ENCODE measurements at places on chromosomes 7 and 10.

- no peak for DNase-seq
Observed at GRCh38 chr7:150881189-150881588, 28.9 kb downstream of the AOC1 start.

DNA sequence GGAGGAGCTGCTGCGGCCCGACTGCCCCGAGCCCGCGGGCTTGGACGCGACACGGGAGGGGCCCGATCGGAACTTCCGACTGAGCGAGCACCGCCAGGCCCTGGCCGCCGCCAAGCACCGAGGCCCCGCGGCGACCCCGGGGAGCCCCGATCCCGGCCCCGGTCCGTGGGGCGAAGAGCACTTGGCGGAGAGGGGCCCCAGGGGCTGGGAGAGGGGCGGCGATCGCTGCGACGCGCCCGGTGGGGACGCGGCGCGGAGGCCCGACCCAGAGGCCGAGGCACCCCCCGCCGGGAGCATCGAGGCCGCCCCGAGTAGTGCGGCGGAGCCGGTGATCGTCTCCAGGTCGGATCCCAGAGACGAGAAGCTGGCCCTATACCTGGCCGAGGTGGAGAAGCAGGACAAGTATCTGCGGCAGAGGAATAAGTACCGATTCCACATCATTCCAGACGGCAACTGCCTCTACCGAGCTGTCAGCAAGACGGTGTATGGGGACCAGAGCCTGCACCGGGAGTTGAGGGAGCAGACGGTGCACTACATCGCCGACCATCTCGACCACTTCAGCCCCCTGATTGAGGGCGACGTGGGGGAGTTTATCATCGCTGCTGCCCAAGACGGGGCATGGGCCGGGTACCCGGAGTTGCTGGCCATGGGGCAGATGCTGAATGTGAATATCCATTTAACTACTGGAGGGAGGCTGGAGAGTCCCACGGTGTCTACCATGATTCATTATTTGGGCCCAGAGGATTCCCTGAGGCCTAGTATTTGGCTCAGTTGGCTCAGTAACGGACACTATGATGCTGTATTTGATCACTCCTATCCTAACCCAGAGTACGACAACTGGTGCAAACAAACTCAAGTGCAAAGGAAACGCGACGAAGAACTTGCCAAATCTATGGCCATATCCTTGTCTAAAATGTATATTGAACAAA is 1.4 kb downstream of the OTUD1 start:
- DNase-seq, result no peak

GRCh38 chr7:6556196-6556595 is 4.9 kb upstream of the GRID2IP start:
- DNase-seq, result no peak

DNA sequence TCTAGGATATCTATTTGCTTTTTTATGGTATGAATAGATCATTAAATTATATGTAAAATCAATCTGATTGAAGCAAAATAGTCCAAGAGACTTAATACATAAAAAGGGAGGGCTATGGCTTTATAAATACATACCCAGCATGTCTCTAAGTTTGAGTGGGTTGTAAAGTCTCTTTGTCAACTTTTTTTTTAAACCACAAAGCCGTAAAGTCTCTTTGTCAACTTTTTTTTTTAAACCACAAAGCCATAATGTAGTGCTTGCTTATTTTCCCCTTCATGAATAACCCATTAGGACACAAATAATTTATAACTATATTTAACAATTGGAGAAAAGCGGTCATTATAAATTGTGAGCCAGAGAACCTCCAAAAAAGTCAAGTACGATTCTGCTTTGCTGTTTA is 5.7 kb downstream of the HECTD2 start:
- no peak for DNase-seq

- DNase-seq, result no peak
Observed at GRCh38 chr10:101176577-101176976, 45.5 kb downstream of the TLX1 start.

DNA sequence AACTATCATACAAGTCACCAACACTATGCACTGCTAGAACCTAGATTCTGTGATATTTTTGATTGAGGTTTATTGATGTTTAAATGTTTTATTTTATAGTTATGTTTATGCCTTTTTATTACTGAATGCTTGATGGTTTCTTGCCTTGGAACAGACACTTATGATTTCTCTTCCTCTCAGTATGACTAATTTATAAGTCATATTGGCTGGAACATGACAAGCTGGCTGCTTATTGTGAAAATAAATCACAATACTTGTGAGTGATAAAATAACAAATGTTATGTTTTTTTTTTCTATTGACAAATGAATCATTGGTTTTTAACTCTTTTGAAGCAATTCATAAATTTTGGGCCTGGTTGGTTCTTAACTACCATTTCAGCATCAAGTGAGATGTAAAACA is 142.0 kb upstream of the MALRD1 start:
- no peak for DNase-seq

DNA sequence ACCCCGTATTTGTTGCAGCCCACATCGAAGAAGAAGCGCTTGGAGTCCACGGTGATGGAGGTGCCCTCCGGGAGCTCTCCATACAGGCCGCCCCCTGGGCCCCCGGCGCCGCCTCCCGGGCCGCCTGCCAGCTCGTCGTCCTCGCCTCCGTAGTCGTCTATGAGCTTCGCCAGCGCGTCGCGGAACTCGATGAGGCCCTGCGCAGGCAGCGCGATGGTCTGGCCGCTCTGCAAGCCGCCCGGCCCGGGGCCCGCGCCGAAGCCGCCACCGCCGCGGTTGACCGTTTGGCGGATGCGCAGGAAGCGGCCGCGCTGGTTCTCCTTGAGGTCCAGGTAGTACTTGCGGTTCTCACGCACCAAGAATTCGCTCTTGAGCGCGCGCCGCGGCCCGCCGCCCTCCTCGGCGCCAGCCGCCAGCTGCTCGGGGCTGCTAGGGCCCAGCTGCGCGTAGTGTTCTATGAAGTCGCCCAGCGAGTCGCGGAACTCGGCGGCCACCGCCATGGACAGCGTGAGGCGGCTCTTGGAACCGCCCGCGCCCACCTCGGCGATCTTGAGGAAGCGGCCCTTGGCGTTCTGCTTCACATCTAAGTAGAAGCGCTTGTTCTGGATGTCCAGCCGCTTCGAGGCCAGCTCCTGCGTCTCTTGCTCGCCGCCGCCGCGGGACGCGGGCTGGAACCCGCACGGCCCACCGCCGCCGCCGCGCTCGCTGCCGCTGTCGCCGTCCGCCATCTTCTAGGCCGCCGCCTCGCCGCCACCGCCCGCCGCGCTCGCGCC is 523 bp downstream of the PURB start:
- no peak for DNase-seq

GRCh38 chr7:91263384-91264045 is 718 bp upstream of the FZD1 start:
- DNase-seq, result peak; percentile 31

GRCh38 chr10:106557951-106558733 is 606.4 kb downstream of the SORCS1 start:
- no peak for DNase-seq

GRCh38 chr7:127920787-127921438 is 110.3 kb downstream of the LRRC4 start:
- DNase-seq, result no peak

DNA sequence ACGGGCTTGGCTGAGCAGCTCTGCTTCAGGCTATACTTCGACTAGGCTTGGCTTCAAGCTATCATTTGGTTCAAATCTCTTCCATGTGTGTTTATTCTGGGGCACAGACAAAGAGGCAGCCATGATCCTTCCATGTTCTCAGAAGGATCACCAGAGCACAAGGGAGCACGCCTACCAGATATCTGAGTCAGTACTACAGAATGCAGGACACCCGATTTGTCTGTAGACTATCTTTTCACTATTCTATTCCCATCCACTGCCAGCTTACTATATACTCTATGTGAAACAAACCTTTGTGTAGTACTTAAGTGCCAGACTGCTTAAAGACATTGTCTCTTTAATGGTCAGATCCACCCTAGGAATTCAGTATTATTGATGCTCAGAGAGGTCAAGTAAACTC is 35.1 kb downstream of the CH25H start:
- no peak for DNase-seq

DNA sequence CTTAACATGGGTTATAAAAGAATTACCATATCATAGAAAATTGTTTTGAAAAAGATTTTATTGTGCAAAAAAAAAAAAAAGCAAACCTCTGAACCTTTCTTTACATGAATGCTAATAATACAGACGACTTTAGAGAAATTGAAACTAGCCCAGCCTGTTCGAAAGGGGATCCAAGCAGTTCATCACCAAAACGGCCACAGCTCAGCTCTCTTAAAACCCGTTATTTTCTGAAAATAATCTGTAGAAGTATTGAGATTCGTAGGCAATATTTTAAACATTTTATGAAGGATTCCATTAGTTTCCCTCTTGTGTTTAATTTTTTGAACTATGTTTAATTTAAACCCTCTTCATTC is 9.9 kb upstream of the GSAP start:
- DNase-seq, result no peak

- DNase-seq, result peak; percentile 20
Observed at GRCh38 chr7:150451097-150451793, 815 bp downstream of the GIMAP8 start.

DNA sequence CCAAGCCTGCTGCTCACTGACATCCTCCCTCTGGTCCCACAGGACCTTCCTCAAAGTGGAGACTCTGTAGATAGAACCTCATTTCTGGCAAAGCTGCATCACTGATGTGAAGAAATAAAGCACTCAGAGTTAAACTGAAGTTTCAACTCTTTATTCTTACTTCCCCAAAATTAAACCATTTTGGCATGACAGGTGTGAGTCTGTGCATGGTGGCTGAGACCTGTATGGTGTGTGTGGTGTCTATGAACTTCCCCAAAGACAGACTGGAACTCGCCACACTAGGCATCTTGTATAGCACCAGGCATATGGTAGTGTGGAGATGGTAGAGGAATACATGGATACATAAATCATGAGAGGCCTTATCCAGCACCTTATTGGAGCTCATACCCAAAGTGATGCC is 6.6 kb upstream of the WDFY4 start:
- no peak for DNase-seq

- no peak for DNase-seq
Observed at GRCh38 chr7:142927085-142927745, 6.3 kb downstream of the TRPV5 start.

- no peak for DNase-seq
Observed at GRCh38 chr10:20870834-20871233, 26.3 kb downstream of the NEBL start.

DNA sequence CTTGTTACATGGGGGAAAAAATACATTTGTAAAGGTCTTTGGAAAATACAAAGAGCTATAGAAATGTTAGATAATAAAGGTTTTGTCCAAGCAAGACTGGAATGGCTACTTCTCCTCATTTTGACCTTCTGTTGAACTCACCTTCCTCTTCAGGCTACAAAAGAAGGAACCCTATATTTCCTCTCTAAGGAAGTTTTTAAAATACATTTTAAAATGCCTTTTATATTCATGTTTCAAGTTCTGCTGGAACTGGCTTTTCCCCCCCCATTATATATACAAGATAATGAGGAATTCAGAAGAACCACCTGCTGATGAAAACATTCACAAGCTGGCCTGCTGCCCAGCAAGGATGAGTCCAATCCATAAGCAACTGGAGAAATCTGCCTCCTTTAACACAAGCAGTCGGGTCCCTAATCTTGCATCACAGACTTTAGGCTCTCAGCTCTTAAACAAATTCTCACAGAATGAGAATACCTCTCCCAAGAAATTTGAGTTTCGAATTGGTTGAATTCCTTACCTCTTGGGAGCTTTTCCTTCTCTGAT is 44.6 kb downstream of the MTERF1 start:
- no peak for DNase-seq

- DNase-seq, result no peak
Observed at GRCh38 chr7:137682596-137682995, 164.2 kb downstream of the DGKI start.

DNA sequence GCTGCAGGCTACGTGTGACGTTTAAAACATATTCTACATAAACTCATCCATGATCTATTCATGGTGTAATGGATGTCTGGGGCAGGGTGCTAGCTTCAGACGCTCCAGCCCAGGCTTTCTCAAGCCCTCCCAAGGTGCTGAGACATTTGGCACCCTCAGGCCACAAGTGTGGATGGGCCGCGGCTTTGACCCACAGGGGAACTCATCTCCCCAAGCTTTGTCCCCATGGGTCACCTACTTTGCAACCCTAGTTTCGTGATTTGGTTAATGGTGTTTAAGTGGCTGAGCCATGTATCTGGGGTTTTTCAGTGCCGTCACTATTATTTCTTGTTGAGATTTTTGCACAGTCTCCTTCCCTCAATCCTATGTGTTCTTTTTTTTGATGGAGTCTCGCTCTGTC is 66.0 kb downstream of the GRK5 start:
- no peak for DNase-seq

DNA sequence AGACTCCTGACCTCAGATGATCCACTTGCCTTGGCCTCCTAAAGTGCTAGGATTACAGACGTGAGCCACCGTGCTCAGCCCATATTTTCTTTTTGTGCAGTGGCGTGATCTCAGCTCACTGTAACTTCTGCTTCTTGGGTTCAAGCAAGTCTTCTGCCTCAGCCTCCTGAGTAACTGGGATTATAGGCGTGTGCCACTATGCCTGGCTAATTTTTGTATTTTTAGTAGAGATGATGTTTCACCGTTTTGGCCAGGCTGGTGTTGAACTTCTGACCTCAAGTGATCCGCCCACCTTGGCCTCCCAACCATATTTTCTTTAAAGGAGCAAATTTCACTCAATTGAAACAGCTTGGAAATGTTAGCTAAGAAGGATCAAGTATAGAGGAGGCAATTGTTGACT is 16.5 kb downstream of the GBF1 start:
- DNase-seq, result no peak
